MCF 10A (cell line): ENCODE measurements at places on chromosomes 5 and 9. TPM values are rescaled to one million over a fixed set of nuclear protein-coding genes. Genes with fewer than 3 reads are reported as not detected.
A peak's percentile ranks its signal among the peaks of the same experiment; 100 is the strongest.

Gene NME5
- 1.0 TPM in 1 of 2 replicates, not detected in the other for total RNA-seq

DNA sequence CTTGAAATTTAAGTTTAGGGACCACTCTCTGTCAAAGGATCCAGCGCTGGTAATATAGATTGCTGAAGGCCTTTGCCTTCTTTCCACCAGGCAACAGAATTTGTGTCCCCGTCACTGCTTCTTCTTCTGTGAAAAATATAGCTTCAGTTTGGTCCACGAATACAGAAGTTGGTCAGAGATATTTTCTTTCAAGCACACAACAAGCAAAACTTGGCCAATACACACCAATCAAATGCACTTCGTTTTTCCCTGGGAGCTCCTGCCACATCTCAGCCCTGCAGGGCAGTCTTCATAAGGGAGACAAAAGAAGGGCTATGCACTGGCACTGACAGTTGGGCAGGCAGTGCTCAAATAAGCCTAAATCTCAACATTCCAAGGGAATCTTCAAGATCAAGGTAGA is 22.9 kb downstream of the HAVCR2 start:
- no peak for DNase-seq

GRCh38 chr5:60992871-60993270 is 47.9 kb downstream of the NDUFAF2 start:
- DNase-seq, result no peak

- peak; percentile 61 for DNase-seq
Measured at GRCh38 chr9:132240841-132241482, 79.1 kb downstream of the NTNG2 start.
